ENCODE measurements at places on chromosomes 2 and 18. TPM values are rescaled to one million over a fixed set of nuclear protein-coding genes. Genes with fewer than 3 reads are reported as not detected.

ALKAL2 gene
- total RNA-seq, result 21.2 TPM

PARD3B gene
- 50.9 TPM for total RNA-seq

SERPINB7 gene
- total RNA-seq, result not detected

- H3K27me3 ChIP-seq, result no peaks in the 10 kb centered on the region
- no peaks in the 10 kb centered on the region for H3K4me1 ChIP-seq
- H3K27ac ChIP-seq, result no peak overlapping the region
- no peaks in the 10 kb centered on the region for H3K36me3 ChIP-seq
Measured at GRCh38 chr2:104658144-104658835, 195.6 kb upstream of the POU3F3 start.

- no peaks in the 10 kb centered on the region for H3K27me3 ChIP-seq
- H3K4me1 ChIP-seq, result no peaks in the 10 kb centered on the region
- no peak overlapping the region for H3K27ac ChIP-seq
- no peaks in the 10 kb centered on the region for H3K36me3 ChIP-seq
- no peak overlapping the region for H3K4me3 ChIP-seq
- no peak for DNase-seq
Measured at GRCh38 chr2:235291461-235291860, 202.4 kb upstream of the AGAP1 start.
